Dermis blood vessel endothelial cell (primary cell): ENCODE measurements at places on chromosomes 13 and 19. TPM values are rescaled to one million over a fixed set of nuclear protein-coding genes. Genes with fewer than 3 reads are reported as not detected.

ZNF350 gene
- 11.2 and 14.8 TPM in 2 replicates for total RNA-seq

LSM14A gene
- total RNA-seq = 62.8 and 99.5 TPM in 2 replicates

KASH5 gene
- total RNA-seq = not detected in 2 replicates

KLK15 gene
- total RNA-seq = not detected in 2 replicates

ZNF99 gene
- total RNA-seq = not detected in 2 replicates

CADM4 gene
- 8.7 and 11.9 TPM in 2 replicates for total RNA-seq

DENND1C gene
- not detected in 2 replicates for total RNA-seq

CEACAM3 gene
- total RNA-seq = not detected in 2 replicates

TNFSF13B gene
- total RNA-seq = 0.34 and 0.70 TPM in 2 replicates

ZSWIM9 gene
- total RNA-seq = 3.1 and 5.0 TPM in 2 replicates

GRCh38 chr19:32287811-32288227, 57.6 kb upstream of the ZNF507 start:
- peak; percentile 68 for DNase-seq

DNA sequence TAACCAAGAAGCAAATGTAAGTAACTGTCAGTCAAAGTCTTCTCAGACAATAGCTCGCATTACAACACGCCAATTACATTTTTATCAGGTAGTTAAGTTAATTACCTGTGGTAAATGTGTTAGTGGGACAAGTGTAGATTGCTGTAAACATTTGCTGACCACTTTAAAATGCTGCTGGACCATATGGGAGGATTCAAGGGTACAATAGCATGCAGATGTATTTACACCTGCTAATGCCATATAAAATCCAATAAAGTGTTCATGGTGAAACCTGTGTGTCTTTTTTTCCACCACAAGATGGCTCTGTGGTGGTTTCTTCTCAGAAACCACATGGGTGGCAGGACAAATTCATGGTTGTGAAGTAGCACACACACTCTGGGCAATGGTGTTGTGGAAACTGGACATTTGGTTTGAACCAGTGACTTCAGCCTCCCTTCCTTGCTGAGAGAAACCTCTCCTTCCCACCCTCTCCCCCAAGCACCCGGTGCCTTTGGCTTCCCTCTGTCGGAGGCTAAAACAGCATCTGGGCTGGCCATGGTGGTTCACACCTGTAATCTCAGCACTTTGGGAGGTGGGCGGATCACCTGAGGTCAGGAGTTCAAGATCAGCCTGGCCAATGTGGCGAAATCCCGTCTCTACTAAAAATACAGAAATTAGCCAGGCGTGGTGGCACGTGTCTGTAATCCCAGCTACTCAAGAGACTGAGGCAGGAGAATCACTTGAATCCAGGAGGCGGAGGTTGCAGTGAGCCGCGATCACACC, 18.1 kb upstream of the GTF3A start:
- DNase-seq = peak; percentile 71

- peak; percentile 47 for DNase-seq
Measured at GRCh38 chr19:41064974-41065569, 23.2 kb upstream of the CYP2A13 start.

GRCh38 chr19:50190439-50190891, 13.0 kb upstream of the MYH14 start:
- DNase-seq = no peak

GRCh38 chr19:2495130-2495641, 19.3 kb downstream of the GADD45B start:
- DNase-seq = peak; percentile 64

- peak; percentile 68 for DNase-seq
Measured at GRCh38 chr19:46954993-46955812, 64.4 kb upstream of the NPAS1 start.

GRCh38 chr19:38059897-38060296, 152.9 kb downstream of the SIPA1L3 start:
- DNase-seq = peak; percentile 92

DNA sequence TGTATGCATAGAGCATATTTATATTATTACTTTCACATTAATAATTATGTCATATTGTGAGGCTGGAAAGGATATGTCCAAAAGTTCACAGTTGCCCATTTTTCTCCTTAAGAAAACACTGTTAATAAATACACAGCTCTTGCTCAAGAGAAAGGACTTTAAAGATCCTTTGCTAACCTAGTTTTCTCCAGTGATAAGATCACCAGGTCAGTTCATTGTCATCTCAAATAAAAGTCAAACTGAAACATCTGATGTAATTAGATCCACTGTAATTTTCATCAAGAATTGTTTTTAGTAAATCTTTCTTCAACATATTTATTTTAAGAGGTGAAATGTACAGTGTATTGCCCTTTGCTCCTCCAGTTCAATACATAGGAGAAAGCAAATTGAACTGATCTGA, 82.8 kb upstream of the KLHL1 start:
- no peak for DNase-seq

DNA sequence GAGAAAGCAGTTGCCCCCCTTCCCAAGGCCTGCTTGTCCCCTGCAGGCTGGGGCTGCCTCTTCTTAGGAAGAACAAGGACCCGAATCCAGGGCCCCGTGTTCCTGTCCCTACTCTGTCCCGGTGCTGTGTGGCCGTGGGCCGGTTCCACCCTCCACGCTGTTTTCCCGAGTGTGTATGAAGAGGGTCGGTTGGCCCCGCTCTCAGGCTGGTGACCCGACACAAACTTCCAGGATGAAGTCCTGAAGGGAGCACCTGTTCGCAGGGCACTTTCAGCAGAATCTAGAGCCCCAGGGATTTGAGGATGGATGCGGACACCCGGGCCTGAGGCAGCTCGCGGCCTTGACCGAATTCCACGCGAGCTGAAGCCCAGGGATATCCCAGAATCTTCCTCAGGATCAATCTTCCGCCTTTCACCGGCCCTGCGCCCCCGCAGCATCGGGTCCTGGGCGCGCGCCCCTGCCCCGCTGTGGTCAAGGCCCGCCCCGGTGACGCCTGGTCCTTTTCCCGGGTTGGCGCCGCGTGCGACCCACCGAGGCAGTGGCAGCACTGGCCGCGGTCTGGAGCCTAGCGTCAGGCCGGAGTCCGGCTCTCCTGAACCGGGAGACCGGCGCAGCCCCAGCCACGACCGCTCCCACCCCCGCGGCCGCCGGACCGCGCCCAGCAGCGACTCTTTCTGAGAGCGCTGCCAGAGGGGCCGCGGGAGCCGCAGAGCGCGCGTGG, 528 bp upstream of the CHST8 start:
- DNase-seq = no peak

GRCh38 chr19:18846862-18847548, 15.2 kb downstream of the UPF1 start:
- DNase-seq = peak; percentile 87

DNA sequence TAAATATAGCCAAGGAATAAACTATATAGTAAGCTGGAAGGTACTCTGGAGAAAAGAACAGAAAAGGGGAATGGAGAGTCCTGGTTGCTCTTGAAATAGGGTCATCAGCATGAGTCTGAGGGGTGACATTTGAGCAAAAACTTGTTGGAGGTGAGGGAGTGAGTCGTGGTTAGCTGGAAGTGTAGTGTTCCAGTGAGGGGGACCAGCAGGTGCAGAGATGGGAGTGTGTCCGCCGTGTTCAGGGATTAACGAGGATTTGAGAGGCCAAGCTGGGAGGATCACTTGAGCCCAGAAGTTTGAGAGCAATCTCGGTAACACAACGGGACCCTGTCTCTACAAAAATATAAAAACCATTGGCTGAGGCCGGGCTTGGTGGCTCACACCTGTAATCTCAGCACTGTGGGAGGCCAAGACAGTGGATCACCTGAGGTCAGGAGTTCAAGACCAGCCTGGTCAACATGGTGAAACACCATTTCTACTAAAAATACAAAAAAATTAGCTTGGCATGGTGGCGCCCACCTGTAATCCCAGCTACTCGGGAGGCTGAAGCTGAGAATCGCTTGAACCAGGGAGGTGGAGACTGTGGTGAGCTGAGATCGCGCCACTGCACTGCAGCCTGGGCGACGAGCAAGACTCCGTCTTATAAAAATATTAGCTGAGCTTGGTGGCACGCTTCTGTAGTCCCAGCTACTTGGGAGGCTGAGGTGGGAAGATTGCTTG, 1.1 kb downstream of the SUPT5H start:
- no peak for DNase-seq

DNA sequence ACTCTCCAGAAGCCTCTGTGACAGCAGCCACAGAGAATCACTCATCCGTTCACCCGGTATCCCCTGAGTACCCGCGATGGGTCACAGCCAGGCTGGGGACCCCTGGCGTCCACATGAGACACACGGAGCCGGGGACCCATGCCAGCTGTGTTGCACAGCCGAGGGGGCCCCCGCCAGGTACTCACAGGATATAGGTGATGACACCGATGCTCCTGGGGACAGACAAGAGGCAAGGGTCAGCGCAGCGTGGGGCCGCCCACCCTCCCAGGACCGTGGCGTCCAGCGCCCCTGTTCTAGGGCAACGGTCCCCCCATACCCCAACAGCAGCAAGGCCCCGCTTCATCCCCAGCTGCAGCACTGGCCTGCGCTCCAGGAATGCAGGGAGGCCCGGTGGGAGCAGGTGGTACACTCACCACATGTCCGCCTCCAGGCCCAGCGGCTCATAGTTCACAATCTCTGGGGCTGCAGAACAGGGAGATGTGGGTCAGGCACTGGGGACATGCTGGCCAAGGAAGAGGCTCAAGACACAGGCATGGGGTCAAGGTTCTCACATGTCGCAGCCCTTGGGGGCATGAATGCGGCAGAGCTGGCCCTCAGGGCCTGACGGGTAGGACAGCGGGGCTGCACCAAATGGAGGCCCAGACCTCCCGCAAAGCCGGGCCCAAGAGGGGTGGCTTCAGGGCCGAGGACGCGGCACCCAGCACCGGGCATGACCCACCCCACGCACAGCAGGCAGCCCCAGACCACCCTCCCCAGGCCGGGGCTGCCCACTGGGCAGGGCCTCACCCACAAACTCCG, 7.2 kb downstream of the DAPK3 start:
- no peak for DNase-seq

DNA sequence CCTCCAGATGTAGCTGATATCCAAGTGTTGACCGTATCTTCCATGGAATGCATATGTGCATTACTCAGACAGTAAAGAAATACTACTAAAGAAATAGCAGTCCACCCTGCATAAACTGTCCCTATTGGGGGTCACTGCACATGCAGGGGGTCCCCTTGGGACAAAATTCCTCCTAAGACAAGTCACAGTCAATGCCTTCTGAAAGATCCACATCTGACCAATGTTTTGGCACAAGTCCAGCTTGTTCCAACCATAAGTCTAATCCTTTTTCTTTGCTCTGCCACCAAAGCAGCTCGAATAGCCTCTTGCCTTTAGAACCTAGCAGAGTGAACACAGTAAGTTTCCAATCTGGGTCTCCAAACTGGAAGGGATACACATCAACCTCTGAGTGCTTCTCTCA, 87.9 kb downstream of the DIAPH3 start:
- DNase-seq = no peak

DNA sequence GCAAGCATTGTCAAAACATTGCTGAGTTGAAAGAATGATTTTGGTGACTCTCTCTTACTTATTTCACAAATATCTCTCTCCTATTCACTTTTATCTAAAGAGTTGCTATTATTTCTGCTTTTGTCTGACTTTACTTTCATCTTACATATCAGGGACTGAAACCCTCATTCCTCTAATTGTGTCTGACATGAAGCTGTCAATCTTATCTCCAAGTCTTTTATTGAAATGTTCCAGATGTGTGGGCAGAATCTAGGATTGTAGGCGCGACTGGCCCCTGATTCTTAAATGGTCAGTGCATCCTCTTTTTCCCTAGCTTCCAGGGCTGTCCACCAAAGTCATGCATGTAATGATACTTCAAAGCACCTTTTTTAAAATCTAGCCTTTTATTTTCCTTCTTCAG, 174.6 kb downstream of the NDFIP2 start:
- no peak for DNase-seq

DNA sequence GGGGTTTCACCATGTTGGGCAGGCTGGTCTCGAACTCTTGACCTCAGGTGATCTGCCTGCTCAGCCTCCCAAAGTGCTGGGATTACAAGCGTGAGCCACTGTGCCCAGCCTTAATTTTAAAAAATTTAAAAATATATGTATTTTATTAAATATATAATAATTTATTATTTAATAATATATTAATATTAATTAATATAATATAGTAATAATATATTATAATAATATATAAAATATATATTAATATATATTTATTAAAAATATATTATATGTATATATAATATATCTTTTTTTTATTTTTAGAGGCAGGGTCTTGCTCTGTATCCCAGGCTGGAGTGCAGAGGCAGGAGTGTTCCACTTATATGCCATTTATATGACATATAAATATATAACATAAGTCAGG, 52.9 kb upstream of the ADGRE1 start:
- no peak for DNase-seq

GRCh38 chr13:84917252-84917878, 881.9 kb downstream of the SLITRK6 start:
- peak; percentile 0 for DNase-seq
